ENCODE measurements at places on chromosomes 5 and 9.

DNA sequence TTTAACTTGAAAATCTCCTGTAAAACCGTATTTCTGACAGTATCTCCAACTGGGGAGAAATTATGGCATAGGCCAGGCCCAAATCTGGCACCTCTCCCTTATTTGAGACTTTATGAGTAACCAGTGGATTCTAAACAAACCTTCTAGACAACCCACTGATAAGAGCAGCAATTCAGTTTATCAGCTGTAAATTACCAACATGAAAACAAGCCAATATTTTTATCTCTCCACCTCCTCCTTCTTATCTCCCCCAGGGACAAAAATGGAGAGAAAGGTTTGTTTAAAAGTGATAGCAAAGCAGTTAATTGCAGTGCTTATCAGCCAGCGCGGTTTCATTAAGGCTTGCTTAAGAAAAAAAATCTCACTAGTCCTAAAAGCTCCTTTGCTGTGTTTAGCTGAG lies 53.8 kb downstream of the KCNV2 start:
- DNase-seq: no peak

- DNase-seq: no peak
Measured at GRCh38 chr5:41268894-41269293, 55.6 kb upstream of the C6 start.

GRCh38 chr5:95730011-95730700 lies 980 bp upstream of the RHOBTB3 start:
- no peak for DNase-seq

DNA sequence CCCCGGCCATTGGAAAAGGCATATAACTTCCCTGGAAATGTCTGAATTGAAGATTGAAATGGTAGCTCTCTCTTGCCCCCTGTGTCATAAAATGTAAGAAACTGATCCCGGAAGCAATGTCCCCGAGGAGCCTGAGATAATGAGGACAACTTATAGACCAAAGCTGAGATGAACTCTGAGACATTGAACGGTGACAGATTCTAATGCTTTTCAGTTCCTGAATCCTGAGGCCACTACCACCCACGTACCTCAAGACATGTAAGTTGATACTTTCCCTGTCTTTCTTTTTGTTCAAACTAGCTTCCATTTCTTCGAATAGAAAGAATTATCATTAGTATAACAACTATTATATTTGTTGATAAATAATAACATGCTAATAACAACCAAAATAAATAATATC lies 51.0 kb downstream of the KIF4B start:
- DNase-seq: no peak
